AG08395 (cell line): ENCODE measurements at places on chromosomes 11 and 22.

DNA sequence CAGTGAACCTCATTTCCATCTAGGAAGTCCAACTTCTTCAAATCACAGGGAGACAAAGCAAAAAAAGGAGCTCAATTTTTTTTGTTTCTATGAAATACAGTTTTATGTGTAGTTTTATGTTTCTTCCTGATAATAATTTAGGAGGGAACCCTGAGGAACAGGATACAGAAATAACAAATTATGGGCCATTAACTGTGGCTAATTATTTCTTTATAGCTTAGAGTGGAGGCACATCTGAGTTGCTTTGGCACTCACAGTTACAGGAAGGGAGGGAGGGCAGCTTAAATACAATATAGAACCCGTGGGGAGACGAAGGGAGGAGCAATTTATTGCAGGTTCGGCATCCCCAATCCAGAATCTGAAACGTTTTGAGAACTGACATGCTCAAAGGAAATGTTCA, 37.1 kb upstream of the HORMAD2 start:
- DNase-seq = no peak

DNA sequence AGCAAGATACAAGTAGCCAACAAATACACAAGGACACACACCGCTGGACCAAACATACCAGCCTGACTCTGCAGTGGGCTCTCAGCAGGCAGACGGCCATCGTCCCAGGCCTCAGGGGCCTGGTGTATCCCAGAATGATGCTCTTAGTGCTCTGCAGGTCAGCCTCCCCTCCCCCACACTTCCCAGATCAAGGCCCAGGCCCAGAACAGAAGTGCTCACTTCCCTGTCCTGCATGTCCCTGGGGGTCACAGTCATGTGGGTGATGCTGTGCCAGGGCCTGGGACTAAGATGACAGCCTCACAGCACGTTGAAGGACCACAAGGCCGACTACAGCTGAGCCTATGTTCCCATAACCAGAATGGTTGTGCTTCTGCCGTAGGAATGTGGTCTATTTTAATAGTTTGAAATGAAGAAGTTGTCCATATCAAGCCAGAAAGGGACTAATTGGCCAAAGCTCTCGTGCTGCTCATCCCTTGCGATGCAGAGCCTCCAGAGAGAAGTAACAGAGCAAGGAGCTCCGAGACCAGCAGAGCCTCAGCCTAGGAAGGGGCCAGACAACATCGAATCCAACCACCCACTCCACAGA, 48.6 kb downstream of the GAB4 start:
- peak; percentile 1 for DNase-seq

GRCh38 chr22:29073618-29074275, 912 bp downstream of the KREMEN1 start:
- peak; percentile 44 for DNase-seq

DNA sequence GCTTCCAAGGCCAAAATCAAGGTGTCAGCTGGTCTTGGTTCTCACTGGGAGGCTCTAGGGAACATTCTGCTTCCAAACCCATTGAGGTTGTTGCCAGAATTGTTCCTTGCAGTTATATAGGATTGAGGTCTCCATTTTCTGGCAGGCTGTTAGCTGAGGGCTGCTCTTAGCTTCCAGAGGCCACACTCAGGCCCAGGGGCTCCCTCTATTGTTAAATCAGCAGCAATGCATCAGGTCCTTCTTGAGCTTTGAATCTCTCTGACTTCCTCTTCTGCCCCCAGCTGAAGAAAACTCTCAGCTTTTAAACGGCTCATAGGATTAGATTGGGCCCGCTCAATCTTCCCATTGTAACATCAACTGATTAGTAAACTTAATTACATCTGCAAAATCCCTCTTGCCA, 39.3 kb upstream of the BSX start:
- peak; percentile 81 for DNase-seq

GRCh38 chr11:114684636-114685035, 6.3 kb downstream of the NXPE2 start:
- no peak for DNase-seq

GRCh38 chr22:36565686-36566085, 36.7 kb upstream of the EIF3D start:
- DNase-seq = no peak

GRCh38 chr22:20591295-20591645, 83.9 kb downstream of the MED15 start:
- DNase-seq = no peak

GRCh38 chr11:17828311-17828751, 93.8 kb downstream of the KCNC1 start:
- DNase-seq = peak; percentile 78

DNA sequence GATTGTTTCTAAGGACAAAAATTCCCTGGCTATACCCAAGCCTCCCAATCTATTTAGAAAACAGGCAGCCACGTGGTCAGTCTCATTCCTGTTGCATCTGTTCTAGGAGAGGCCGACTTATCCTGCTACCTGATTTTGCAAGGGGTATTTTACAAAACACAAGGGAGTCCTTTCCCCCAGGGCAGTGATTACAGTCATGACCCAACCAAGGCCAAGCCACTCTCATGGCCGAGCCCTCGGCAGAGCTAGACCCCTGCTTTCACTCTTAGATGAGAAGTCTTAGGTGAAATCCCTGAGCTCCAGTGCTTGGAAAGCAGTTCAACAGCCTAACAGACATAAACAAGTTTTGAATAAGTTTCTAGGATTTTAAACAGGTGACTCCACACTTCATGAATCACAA, 89.0 kb upstream of the PITPNB start:
- DNase-seq = no peak

DNA sequence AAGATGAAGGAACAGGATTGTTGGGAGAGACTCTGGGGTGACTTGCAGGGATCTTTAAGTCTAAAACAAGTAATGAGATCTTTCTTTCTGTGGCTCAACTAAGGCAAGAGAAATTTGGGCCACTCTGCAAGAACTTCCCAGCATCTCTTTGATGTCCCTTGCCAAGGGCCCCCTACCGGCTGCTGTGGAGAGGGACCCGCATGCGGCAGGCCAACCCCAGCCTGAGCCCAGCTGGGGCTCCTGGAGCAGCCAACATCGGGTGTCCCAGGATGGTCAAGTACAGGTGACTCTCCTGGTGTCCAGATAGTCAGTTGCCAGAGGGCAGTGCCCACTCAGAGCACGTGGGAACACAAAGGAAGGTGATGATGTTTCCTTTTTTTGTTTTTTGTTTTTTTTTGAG, 363.2 kb downstream of the TBC1D22A start:
- peak; percentile 40 for DNase-seq

- DNase-seq = no peak
Observed at GRCh38 chr11:13135385-13136271, 126.5 kb downstream of the RASSF10 start.

DNA sequence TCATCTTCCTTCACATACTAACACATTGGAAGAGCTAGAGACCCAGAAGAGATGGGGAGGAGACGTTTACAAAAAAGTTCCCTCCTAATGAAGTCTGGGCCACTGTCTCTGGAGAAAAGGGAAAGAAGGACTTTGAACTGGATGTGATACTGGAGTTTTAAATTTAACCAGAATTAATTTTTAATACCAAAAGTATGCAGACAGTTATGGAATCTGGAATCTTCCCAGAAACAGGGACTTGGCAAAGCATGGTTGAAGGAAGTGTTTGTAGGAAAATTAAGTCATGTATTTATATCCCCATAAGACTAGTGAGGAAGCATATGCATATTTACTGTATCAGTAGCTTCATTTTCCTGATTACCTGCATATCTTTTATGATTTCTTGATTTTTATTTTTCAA, 215.5 kb downstream of the TTC28 start:
- no peak for DNase-seq

- peak; percentile 75 for DNase-seq
Observed at GRCh38 chr11:107590460-107591377, at the start of gene ELMOD1. ELMOD1 (plus strand) TSS chr11:107591147; CDS start chr11:107618190, 27,043 bp downstream.
